Hepatocyte (in vitro differentiated cells): ENCODE measurements at places on chromosomes 5 and 9. TPM values are rescaled to one million over a fixed set of nuclear protein-coding genes. Genes with fewer than 3 reads are reported as not detected.

The DHX29 gene
- 30.0 and 32.9 TPM in 2 replicates for total RNA-seq

DNA sequence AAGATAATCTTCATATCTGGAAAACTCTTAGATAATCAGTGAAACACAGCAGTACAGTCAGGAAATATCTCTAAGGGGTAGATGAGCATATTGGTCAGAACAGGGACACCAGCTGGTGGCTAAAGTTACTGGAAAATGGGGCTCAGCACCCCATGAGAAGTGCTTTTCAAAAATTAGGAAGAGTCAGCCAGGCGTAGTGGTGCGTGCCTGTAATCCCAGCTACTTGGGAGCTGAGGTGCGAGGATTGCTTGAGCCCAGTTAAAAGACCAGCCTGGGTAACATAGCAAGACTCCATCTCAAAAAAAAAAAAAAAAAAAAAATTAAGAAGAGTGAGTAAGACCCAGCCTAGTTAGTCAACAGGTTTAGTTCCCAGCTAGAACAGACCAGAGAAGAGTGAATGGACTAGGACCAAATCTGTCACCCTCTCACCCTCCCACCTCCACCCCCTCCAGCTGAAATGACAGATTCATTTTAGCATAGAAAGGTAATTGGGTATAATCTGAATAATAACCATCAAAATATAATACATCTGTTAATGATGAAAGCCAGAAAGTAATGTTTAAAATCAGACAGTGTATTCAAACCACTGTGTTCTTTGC is 120.9 kb downstream of the CDC42SE2 start:
- no peak for DNase-seq

GRCh38 chr9:98218562-98219363 is 26.3 kb upstream of the CORO2A start:
- DNase-seq: no peak

The ADRB2 gene
- total RNA-seq: 0.60 and 0.63 TPM in 2 replicates

GRCh38 chr5:43061352-43062075 is 21.4 kb upstream of the ANXA2R start:
- no peak for DNase-seq

DNA sequence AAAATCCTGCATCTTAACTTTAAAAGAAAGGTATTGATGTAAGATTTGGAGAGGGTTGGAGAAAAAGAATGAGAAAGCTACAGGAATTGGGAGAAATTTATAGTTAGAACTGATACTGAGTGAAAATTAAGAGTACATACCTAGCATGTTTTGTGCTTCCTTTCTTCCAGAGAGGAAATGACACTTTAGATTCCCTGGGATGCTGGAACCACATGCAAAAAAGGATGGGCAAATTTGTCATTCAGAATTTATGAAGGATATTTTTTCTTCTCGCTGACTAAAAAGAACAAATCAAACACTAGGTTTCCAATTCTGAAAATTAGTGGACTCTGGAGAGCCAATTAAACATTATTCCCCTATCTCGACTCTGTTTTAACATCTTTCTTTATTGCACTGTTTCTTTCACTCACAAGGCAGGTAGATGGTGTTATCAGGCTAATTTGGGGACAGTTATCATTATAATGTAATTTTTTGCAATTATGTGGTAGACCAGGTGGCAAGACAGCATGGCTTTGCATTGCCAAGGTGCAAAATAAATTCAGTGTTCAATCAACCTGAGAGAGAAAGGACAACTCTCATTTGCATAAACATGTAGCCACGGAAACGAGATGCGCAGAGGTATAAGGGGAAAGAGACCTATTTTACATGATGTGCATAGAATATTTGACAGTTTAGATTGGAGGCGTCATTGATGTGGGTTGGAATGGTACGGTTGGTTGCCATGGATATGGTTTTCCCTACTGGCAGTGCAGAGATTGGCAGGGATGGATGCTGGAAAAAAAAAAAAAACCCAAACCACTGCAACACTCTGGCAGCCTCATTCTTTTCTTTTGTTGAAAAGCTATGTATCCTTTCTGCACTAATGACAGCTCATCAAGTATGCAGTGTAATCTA is 320.4 kb upstream of the CCNH start:
- no peak for DNase-seq

DNA sequence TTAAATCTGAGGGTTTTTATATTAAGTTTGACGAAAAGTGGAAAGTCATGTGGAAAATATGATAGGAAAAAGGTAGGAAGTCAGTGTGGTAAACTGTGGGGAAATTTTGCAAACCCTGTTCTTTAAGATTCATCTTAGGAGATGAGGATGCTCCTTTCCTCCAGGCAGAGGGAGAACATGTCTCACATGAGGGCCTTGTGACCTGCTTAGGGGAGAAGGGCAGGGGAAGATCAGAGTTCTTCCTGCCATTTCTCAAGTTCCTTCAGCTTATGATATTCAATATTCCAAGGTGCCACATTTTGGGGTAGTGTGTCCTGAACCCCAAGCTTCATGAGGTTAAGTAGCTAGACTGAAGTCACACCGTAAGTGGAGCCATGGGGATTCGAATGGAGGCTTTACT is 53.7 kb downstream of the MAPKAP1 start:
- no peak for DNase-seq

- DNase-seq: no peak
Measured at GRCh38 chr5:43730832-43731342, 127.9 kb downstream of the NNT start.

- no peak for DNase-seq
Measured at GRCh38 chr9:122354536-122355199, 16.2 kb upstream of the PTGS1 start.

The SCGB3A1 gene
- not detected in 2 replicates for total RNA-seq

DNA sequence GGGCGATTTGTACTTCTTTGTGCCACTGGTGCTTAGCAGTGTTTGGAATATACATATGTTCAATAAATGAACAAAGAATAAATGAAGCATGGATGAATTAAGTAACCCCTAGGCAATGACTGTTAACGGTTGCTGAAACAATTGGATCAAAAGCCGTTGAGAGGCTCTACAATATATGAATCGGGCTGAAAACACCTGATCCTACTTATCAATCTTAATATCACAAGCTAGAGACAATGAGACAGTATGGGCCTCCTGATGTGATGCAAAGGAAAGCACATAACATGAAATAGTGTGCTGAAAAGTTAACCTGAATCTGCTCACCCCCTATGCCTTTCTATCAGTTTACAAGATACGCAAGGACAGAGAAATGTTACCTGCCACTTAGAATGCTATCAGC is 410.3 kb upstream of the RGMB start:
- DNase-seq: no peak

The ACER2 gene
- total RNA-seq: 6.3 and 6.6 TPM in 2 replicates

The DNAJC25 gene
- 16.0 and 16.1 TPM in 2 replicates for total RNA-seq

The PHF24 gene
- 0.08 and 0.67 TPM in 2 replicates for total RNA-seq

DNA sequence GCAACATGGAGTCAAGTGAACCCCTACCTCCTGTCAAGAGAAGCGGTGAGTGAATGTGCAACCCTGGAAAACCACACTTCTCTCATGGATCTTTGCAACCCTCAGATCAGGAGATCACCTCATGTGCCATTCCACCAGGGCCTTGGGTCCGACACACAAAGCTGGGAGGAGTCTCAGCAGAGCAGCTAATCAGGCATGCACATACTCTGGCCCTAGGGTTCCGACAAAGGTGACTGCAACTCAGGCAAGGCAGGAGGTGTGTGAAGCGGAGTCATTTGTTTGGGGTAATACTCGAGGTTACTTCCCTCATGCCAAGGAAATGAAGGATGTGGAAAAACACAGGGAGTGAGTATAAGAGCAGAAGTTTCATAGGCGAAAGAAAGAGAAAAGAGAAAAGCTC is 96.1 kb downstream of the GABRG2 start:
- DNase-seq: no peak

The CCNJL gene
- 6.6 and 8.1 TPM in 2 replicates for total RNA-seq

GRCh38 chr5:6603643-6604042 is 29.2 kb downstream of the NSUN2 start:
- peak; percentile 16 for DNase-seq

The RMRP gene
- total RNA-seq: 1,377 and 3,174 TPM in 2 replicates

The LPCAT1 gene
- total RNA-seq: 44.1 and 46.7 TPM in 2 replicates

DNA sequence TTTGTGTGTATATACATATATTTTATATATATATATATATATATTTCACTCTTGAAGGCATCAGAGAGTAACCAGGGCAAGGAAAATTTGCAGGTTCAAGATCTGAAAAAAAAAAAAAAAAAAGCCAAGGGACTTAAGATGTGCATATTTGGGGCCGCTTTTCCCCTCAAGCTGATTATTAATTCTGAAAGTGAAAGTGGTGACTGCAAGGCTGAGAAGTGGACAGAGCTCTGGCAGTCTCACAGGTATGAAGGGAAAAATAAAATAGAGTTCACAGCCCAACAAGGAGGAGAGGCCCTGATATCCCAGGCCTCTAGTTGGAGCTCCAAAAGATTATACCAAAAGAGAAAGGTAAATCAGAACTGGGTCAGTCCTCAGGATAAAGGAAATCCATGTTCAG is 234.4 kb upstream of the GAS1 start:
- DNase-seq: no peak

The IER5L gene
- 34.5 and 38.0 TPM in 2 replicates for total RNA-seq

The TRPM3 gene
- 0.60 and 1.6 TPM in 2 replicates for total RNA-seq

DNA sequence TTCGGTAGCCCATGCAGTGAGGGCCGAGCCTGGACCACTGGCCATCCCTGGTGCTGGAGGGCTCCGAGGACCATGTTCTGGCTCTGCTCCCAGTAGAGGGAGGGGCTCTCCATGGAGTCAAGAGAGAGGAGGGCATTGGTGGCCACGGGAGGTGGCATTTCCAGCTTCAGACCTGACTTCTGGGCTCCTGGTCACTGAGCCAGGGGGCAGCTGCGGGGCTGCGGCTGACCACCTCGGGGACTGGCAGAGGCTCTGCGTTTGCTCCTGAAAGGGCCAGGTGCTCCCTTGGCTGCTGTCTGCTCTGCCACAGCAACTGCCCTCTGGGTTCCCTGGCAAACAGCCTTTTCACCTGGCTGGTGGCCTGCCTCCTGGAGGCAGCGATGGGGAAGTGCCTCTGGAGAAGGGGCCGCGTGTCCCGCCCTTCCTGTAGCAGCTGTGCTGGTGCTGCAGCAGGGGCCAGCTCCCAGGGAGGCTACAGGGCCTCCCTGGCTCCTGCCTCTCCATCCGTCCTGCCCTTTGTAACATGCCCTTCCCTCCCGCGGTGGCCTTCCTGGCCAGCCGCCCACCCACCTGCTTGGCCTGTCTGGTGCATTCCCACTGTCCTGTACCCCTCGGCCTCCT is 144.6 kb downstream of the CACNA1B start:
- peak; percentile 62 for DNase-seq

The TNC gene
- 18.1 and 20.9 TPM in 2 replicates for total RNA-seq
